HTR-8/SVneo (cell line): ENCODE measurements at places on chromosomes 11 and 22.
A peak's percentile ranks its signal among the peaks of the same experiment; 100 is the strongest.

DNA sequence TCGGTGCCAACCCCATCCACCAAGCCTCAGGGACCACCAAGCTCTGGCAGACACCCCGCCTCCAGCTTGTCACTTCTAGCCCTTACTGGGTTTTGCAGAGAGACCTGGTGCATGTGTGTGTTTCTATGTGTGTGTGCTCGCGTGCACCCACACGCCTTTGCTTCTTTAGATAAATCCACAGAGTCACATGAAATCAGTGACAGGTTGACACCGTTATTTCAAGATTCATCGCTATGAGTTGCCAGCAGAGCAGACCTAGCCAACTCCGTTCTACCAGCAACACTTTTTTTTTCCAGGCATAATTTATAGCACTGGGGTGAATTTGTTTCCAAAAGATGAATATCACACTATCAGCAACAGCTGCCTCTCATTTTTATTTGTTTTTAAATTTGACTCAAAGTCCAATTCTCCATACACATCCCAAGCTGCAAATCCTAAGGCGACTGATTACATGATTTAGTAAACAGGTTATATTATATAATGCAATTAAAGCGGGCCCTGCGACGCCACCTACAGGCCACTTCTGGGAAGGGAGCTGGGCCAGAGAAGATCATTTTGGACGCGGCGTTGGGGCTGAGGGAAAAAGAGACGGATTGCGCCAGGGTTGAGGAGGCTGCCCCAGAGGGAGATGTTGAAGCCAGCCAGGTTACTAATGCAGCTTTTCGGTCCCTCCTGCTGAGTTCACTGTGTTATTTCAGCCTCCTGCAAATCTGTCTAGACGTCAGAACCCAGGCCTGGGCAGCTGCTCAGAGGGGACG is 150.5 kb downstream of the FEZ1 start:
- DNase-seq = peak; percentile 46

DNA sequence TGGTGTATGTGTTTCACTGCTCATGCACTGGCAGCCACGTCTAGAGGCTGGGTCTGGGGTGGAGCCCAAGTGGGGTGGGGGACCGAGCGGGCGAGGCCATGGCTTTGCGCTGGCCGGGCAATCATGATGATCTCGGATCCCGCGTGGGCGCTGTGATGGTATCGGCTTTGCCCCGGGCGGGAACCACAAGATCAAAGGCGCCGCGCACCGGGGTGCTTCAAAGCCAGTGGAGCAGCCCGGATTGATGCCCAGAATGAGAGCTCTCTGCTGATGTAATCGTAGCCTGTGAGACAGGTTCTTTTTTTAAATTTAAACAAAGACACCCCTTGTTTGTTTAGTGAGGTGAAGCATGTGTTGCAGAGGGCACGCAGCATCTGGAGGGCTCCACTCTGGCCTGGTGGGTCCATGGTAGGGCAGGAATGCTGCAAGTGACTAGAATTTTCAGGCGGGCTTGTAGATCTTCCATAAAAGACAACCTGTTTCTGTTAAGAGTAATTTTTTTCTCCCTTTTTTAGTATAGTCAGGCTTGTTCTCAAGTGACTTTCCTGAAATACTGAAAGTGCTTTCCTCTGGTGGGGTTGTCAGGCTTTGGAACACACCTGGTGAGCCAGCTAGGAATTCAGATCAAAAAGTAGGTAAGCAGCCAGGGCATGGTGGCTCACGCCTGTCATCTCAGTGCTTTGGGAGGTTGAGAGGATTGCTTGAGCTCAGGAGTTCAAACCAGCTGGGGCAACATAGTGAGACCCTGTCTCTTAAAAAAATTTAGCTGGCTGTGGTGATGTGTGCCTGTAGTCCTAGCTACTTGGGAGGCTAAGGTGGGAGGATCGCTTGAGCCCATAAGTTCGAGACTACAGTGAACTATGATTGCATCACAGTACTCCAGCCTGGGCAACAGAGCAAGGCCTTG is 40.7 kb downstream of the ZNRF3 start:
- DNase-seq = no peak

GRCh38 chr22:33573479-33573878 is 346.8 kb downstream of the LARGE1 start:
- DNase-seq = no peak

- DNase-seq = no peak
Observed at GRCh38 chr11:110200241-110200640, 96.2 kb downstream of the RDX start.

DNA sequence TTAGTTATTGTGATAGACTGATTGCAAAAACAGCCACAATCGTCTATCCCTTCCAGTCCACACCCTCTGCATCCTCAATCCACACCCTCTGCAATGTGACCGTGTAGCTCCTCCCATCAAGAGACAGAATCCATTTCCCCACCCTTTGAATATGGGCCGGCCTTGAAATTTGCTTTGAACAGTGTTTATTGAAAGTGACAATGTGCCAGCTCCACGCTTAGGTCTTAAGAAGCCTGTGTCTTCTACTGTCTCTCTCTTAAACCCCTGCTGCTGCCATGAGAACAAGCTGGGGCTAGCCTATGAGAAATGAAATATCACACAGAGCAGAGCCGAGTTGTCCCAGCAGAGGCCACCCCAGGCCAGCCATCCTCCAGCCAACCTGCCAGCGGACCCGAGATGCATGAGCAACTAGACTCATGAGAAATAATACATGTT is 22.3 kb upstream of the MICAL2 start:
- DNase-seq = no peak

DNA sequence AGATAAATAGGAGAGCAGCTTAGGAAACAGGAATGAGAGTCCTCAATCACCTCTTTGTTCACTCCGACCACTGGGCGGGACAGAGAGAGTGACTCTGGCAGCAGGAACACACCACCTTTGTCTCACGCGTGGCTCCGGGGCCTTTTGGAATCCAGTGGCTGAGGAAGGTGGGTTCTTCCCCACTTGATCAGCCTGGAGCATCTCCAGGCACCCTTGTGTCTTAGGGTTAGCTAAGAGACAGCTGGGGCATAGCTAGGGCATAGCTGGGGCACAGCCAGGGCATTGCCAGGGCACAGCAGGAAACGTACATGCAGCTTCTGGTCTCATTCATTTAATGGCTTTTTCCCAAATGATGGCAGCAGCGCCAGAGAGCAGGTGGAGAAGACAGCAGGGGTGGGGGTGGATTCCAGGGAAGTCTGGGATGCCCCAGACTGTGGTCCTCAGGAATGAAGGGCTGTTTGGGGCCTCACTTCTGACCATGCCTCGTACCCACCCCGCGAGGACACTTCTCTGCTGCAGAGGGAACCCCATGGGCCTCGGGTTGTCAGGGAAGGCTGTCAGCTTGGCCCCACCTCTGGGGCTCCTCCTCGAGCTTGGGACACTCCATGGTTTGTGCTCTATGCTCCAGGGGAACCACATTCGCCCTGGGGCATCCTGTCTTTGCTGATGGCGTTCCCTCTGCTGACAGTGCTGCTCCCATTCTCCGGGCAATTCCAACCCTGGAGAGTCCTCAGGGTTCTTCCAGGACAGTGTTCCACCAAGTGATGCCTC is 30.4 kb upstream of the SHANK2 start:
- DNase-seq = no peak

GRCh38 chr11:14774721-14775120 is 117.3 kb downstream of the CYP2R1 start:
- no peak for DNase-seq

DNA sequence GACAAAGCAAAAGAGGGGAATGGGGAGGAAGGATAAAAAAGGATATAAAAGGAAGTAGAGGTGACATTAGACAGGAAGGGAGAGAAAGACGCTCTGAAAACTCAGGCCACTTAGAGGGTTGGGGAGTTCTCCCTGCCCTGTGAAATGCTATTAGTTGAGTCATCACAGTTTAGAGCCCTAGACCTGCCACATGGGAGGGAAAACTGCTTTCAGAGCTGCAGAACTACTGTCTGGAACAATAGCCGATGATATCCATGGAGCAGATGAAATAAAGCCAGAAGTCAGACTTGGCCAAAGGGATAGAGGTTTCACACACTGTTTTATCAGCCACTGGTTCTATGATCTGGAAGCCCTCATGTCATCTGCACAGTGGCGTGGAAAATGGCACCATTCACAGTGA is 157.9 kb downstream of the NCAM1 start:
- no peak for DNase-seq

GRCh38 chr11:131663405-131664200 is 293.2 kb downstream of the NTM start:
- no peak for DNase-seq

DNA sequence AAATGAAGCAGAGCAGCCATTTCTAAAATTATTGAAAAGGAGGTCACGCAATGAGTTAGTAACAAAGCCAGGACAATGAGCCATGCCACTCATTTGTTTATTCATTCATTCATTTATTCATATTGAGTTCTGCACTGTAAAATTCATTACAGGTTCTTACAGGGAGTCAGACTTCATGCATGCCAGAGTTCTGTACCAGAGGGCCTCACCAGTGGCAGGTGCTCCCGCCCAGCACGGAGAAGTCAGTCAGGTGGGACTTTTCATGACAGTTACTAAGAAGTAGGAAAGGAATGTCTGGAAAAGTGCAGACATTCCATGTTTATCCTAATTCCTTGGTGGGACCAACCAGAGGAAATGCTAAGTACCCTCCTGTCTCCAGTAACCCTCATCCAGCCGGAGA is 217.5 kb upstream of the BLID start:
- no peak for DNase-seq

DNA sequence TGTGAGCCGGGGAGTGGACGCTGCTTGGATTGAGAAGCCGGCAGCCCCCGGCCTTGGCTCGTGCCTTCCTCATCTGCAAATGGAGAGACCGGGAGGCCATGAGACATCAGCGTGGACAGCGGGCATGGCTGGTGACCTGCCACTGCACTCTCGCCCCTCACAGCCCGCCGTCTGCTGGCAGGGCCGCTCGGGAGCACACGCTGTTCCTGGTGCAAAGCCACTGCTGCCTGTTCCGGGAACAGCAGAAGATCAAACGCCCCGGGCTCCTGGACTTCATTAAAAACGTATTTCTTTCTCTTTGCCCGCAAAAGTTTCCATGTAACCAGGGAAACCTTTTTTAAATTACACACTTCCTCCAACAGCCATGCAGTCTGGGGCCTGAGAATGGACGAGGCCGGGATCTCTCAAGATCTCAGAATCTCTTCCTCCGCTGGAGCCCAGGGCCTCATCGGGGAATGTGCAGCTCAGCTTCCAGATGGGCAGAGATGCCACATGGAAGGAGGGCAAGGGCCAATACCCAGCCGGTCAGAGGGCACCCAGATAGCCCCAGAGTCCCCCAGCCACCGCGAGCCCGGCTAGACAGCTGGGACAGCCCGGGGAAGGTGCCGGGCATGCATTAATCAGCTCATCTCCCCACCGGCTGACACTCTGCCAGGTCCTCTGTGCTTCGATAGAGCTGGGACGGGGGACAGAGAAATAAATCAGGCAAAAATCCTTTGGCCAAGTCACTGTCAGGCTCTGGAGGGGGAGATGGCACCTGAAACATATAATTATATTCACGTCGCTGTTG is 62.8 kb upstream of the PRR5 start:
- DNase-seq = no peak

GRCh38 chr11:116657842-116658825 is 114.7 kb downstream of the BUD13 start:
- DNase-seq = no peak

- no peak for DNase-seq
Observed at GRCh38 chr11:65213322-65214211, 31.8 kb downstream of the CAPN1 start.

DNA sequence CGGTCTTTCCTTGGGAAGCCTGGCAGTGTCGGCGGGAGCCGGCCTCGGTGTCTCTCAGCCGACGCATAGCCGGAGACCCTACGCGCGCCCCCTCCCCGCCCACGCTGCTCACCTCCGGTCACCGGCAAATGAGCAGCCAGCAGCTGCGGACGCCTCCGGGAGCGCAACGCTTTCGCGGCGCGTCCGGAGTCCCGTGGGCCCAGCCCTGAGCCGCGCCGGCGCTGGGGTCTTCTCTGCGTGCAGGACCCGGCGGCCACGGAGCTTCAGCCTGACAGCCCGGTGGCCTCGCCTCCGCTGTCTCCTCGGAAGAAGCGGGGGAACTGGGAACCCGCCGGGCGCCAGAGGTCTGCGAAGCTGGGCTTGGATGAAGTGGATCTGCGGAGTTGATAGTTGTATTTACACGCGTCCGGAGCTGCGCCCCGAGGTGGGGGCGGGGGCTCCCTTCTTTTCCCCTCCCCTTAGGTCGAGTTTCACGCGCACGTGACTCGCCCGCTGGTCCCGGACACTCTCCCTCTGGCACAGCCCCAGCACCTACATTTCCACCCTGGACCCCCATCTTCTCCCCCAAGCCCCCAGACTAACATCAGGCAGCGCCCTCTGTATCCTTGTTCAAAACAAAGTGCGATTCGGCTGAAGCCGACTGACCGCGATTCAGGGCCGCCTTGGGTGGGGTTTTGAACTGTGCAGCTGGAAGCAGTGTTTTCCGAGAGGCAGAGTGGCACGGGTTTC is at the start of gene SLC43A1:
SLC43A1 (minus strand) TSS at position 371 of the 729 bp plus-strand sequence. CDS start 1,591 bp downstream, outside the sequence.
- peak; percentile 67 for DNase-seq
